ENCODE measurements at places on chromosomes 7 and 10.
A peak's percentile ranks its signal among the peaks of the same experiment; 100 is the strongest.

- no peak for DNase-seq
Measured at GRCh38 chr7:1007901-1008300, 24.9 kb downstream of the CYP2W1 start.

DNA sequence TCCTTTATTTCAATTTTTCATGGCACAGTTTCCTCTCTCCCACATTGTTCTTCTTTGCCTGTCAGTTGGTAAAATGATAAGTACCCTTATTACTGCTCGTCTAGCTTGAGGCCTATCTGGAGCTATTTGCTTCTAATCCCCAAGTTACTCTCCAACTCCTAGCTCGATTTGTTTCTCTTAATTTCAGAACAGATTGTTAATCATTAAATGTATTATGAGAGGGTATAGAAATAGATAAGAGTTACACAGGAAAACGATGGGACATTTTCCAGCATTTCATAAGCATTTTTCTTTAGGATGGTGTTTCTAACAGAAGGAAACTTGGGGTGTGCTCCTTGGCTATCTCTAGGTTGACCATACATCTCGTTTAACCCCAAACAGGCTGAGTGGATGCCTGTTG is 540.5 kb upstream of the FZD8 start:
- DNase-seq = no peak

- peak; percentile 40 for DNase-seq
Measured at GRCh38 chr10:112229096-112229495, 45.5 kb upstream of the GPAM start.

DNA sequence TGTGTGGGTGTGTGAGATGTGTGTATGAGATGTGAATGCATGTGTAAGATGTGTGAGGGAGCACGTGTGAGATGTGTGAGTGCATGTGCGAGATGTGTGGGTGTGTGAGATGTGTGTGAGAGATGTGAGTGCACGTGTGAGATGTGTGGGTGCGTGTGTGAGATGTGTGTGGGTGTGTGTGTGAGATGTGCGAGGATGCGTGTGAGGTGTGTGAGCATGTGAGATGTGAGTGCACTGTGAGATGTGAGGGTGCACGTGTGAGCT is 31.0 kb downstream of the PPIF start:
- DNase-seq = no peak

GRCh38 chr10:86601956-86602602 is 52.3 kb upstream of the OPN4 start:
- DNase-seq = no peak

GRCh38 chr7:135369405-135369804 is 135.8 kb downstream of the STRA8 start:
- DNase-seq = no peak

GRCh38 chr7:110373859-110374258 is 717.1 kb upstream of the LRRN3 start:
- no peak for DNase-seq

DNA sequence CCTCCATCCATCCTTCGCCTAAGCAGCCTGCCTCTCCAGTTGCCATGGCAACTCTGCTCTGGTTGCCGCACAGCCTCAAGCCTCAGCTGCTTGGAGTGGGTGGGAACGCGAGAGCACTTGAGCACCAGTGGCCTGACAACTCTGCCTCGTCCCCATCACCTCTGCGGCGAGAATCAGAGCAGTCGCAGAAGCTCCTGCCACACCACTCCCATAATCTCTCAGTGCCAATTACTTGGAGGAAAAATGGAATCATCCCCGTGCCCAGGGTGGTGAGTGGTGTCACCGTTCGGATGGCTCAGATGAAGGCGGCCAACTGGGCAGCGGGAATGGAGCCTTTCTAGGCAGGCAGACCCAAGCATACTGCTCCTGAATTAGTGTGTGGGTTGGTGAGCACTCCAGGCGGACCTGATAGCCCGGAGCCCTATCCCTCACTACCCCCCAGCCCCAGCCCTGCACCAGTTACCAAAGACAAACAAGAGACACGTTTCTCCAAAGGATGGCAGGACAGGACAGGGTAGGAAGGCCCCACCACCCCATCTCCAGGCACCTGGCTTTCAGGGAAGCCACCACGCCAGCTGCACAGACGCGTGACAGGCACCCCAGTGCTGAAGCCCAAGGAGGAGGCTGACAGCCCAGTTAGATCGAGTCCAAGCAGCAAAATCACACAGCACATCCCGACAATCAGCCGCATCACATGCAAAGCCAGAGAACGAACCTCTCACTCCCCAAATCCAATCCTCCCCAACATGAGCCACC is 335.4 kb downstream of the PTPRN2 start:
- DNase-seq = no peak

DNA sequence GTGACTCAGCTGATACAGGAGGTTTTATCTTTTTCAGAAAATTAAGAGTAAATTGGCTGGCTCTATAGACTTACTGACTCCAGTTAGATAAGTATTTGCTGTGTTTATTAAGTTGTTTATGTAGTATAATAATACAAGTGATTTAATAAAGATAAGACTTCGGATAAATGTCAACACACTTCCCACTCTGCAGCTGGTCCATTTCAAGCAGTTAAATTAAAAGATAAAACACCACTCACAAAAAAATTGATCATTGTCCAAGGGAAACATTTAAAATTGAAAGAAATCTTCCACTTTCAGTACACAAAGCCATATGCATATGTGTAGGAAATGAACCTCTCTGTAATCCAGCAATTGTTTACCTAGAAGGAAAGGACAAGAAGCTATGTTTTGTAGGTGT is 106.1 kb upstream of the SP8 start:
- no peak for DNase-seq

DNA sequence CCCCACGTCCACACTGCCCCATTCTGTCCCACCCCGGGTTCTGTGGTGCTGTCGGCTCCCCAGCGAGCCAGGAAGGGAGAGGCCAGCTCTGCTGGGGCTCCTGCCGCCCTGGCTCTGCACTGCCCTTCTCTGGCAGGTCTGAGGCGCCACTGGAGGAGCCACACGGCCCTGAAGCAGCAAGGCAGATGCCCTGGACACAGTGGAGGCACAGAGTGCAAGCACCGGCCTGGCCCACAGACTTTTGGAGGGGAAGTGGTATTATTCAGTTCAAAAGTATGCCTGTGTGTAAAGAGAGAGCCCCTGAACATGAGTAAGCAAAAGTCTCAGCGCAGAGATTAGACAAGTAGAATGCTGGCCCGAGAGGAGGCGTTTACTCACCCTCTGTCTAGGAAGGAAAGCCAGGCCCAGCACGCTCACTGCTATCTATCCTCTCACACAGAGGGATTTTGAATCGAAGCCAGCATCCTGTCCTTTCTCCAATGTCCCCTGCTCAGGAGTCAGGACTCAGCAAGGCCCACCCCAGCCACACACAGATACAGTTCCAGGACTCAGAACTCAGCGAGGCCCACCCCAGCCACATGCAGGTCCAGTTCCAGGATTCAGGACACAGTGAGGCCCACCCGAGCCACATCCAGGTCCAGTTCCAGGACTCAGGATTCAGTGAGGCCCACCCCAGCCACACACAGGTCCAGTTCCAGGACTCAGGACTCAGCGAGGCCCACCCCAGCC is 115.0 kb downstream of the EGFR start:
- peak; percentile 100 for DNase-seq

GRCh38 chr7:159120540-159120919 is 24.1 kb downstream of the VIPR2 start:
- no peak for DNase-seq

DNA sequence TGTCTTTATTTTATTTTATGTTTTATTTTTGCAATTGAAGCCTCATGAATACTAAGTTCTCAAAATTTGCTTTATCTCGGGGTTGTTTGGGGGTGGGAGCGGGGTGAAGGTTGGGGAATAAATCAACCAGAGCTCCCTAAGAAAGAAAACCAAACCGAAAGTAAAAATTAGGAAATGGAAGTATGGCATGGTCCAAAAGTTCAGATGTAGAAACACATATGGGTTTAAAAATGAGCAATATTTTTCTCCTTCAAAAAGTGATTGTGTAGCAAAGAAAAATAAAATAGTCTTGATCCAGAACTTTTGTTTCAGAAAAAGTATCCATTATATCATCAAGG is 177.4 kb upstream of the PLXDC2 start:
- no peak for DNase-seq

GRCh38 chr7:17185690-17186070 is 112.8 kb upstream of the AHR start:
- peak; percentile 82 for DNase-seq

DNA sequence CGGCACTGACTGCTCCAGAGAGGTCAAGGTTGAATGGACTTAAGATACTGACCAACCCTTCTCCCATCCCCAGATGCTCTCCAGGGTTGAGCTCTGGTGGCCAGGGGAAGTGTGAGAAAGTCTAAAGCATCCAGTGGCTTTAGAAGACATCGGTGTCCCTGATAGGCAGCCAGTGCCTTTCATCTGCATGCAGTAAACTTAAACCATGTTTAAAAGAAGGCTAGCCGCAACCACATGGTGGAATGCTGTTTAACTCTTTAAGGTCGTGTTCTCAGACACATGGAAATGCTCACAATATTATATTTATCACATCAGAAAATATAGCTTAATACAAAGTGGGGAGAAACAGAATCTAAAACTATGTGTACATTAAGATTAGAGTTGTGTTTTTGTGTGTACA is 137.0 kb downstream of the CNNM2 start:
- peak; percentile 59 for DNase-seq

- no peak for DNase-seq
Measured at GRCh38 chr7:21414795-21415393, 13.0 kb upstream of the SP4 start.
